Occipital lobe (tissue), 3 donors: ENCODE measurements at places on chromosomes 6 and 20. TPM values are rescaled to one million over a fixed set of nuclear protein-coding genes. Genes with fewer than 3 reads are reported as not detected.

- no peak for DNase-seq
These were observed 485.5 kb downstream of the MMUT start for GRCh38 chr6:48977573-48977972.

GRCh38 chr6:45072673-45073072 is 255.5 kb upstream of the RUNX2 start:
- DNase-seq = no peak

DNA sequence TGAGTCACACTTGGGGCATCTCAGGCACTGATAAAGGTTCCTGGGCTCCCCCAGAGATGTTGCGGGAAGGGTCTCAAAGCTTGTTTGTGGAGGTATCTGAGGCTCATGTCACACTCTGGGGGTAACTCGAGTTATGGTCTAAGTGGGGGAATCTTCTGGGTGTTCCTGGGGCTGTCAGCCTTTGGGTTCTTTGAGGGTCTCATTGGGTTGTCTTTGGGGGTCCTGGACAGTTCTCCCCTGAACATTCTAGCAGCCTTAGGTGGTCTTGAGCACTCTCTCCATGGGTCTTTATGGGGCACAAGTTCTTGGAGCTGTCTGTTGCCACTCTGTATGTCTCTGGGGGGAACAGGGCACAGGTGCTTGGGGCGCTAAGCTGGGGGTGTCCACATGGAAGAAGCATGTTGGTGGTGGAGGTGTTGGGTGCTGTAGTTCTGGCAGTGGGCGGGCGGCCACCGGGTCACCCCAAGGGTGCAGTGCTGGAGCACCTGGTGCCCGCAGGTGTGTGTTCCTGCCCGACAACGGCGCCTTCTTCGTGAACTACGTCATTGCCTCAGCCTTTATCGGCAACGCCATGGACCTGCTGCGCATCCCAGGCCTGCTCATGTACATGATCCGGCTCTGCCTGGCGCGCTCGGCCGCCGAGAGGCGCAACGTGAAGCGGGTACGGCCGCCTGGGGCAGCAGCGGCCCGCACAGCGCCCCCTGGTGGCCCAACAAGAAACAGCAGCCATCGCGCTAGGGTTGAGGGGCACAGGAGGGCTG is 7.1 kb upstream of the CAPN11 start:
- DNase-seq = peak; percentile 35

SGK2 gene
- total RNA-seq = not detected

SLC22A2 gene
- 1.1 TPM for total RNA-seq

MCHR2 gene
- 4.1 TPM for total RNA-seq
